ENCODE measurements at places on chromosomes 3 and 15. TPM values are rescaled to one million over a fixed set of nuclear protein-coding genes. Genes with fewer than 3 reads are reported as not detected.

DNA sequence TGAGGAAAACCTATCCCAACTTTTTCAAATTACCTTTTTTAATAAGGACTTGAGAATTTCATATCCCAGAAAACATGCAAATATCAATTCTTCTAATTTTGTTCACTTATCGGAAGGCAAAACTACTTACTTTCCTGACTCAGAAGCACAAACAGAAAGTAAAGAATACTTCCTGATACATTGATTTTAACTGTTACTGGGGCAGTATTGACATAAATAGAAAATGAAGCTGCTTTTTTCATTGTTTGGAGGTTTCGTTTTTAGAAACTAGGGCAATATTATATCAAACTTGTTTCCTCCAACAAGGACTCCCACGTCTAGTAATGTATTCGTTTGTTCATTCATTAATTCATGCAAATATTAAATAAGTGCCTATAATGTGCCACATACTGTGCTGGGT lies 19.1 kb downstream of the PAQR9 start:
- H3K4me1 ChIP-seq = no peaks in the 10 kb centered on the region
- 0 out of 2 replicates have a peak, but pooled peaks cover 8% of the 10 kb centered on the region for H3K27me3 ChIP-seq
- DNase-seq = no peak
- no peak overlapping the region for H3K27ac ChIP-seq
- H3K4me3 ChIP-seq = no peak overlapping the region

GRCh38 chr3:59595830-59596229 lies 546.0 kb upstream of the CFAP20DC start:
- DNase-seq = no peak
- H3K27ac ChIP-seq = no peak overlapping the region
- no peaks in the 10 kb centered on the region for H3K4me1 ChIP-seq
- H3K4me3 ChIP-seq = no peak overlapping the region
- no peaks in the 10 kb centered on the region for H3K36me3 ChIP-seq

DNA sequence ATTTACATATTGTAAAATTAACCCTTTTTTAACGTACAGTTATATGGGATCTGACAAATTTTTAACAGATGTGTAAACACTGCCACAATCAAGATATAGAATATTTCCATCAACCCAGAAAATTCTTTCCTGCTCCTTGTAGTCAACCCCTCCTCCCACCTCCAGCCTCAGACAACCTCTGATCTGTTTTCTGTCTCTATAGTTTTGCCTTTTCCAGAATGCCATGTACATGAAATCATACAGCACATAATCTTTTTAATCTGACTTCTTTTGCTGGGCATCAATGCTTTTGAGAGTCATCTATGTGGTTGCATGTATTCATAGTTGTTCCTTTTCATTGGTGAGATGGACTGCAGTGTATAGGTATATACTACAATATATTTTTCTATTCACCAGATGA lies 153.0 kb downstream of the SMAD6 start:
- no peak overlapping the region for H3K4me3 ChIP-seq
- peaks cover 5% of the 10 kb centered on the region for H3K4me1 ChIP-seq
- H3K27ac ChIP-seq = no peak overlapping the region

GRCh38 chr3:122640437-122640999 lies 40.1 kb upstream of the PARP14 start:
- peaks cover 5% of the 10 kb centered on the region for H3K27me3 ChIP-seq
- DNase-seq = no peak
- H3K4me1 ChIP-seq = no peaks in the 10 kb centered on the region
- H3K36me3 ChIP-seq = no peaks in the 10 kb centered on the region

DNA sequence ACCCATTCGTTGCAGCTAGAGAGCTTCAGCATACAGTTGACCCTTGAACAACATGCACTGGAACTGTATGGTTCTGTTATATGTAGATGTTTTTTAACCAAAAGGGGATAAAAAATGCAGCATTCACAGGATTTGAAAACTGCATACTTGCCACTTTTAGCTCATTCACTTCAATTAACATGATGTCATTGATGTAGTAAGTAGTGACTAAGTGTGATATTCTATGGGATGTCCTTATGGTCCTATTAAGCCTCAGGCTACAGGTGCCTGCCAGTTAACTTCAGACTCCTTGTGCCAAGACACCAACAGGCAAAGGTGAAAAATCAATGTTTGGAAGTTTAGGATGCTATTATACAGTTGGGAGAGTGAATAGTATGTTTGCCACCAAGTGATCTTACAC lies 553.6 kb upstream of the NECTIN3 start:
- no peak overlapping the region for H3K4me3 ChIP-seq
- H3K4me1 ChIP-seq = no peaks in the 10 kb centered on the region
- DNase-seq = no peak
- no peaks in the 10 kb centered on the region for H3K36me3 ChIP-seq
- H3K27me3 ChIP-seq = no peaks in the 10 kb centered on the region

CHRM5 gene
- total RNA-seq = not detected

FGF7 gene
- 31.2 TPM for total RNA-seq

DNA sequence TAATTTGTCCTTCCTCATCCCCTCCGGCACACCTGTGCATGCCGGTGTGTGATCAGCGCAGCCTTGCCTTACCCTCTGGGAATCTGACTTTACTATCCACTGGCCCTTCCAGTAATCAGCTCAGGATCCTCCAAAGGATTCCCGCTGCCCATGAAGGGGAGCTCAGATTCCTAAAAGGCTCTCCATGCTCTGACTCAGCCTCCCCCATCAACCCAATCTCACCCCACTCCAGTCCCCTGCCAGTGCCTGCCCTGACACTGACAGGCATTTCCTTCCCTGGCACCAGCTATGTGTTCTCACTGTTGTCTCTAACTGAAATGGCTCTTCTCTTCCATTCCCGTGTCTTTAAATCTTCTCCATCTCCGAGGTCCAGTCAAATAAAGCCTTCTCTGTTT lies 7.3 kb upstream of the BCL2A1 start:
- H3K36me3 ChIP-seq = no peaks in the 10 kb centered on the region
- no peak overlapping the region for H3K4me3 ChIP-seq
- H3K27ac ChIP-seq = no peak overlapping the region
- H3K4me1 ChIP-seq = no peaks in the 10 kb centered on the region
- no peak for DNase-seq
- H3K27me3 ChIP-seq = no peaks in the 10 kb centered on the region

DNA sequence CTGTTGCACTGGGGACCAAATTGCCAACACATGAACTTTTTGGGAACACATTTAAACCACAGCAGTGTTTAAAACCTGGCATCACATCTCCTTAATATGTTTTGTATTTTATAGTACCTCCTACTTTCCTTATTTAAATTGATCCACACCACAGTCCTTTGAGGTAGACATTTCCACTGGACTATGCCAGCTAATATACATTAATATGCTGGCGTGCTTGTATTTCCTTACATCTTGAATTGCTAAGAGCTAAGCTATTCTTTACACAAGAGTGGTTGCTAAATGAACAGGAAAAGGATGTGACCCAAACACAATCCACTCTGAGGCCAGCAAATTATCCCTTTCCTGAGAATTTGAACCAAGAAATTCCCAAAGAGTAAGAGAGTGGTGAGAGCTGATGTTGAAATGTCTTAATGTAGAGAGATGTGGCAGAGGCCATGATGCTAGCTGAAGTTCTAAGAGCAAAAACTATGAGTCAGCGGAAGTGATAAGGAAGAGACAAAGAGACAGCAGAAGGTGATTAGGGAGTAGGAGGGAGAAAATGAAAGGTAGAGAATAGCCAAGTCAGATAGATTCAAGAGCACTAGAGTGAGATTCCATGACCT lies 131.2 kb downstream of the CD47 start:
- no peak overlapping the region for H3K4me3 ChIP-seq
- no peak overlapping the region for H3K27ac ChIP-seq
- H3K4me1 ChIP-seq = no peaks in the 10 kb centered on the region
- no peak for DNase-seq

LSMEM2 gene
- total RNA-seq = not detected

DNA sequence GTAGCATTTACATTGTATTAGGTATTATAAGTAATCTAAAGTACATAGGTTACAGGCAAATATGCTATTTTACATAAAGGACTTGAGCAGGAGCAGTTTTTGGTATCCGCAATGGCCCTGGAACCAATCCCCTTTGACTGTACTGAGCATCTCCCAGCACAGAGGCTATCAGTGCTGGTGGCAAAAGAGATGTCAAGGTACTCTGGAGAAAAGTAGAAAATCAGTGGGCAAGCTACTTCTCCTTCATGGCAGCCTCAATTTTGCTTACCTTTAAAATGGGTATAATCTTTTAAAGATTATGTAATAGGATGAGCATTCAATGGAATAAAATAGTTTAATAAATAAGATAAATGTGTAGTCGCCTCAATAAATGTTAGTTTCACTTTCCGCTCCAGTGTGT lies 56.7 kb upstream of the LMCD1 start:
- no peak for DNase-seq
- H3K27me3 ChIP-seq = no peaks in the 10 kb centered on the region
- H3K4me1 ChIP-seq = peaks cover 25% of the 10 kb centered on the region

PLCH1 gene
- total RNA-seq = 0.61 TPM

DNA sequence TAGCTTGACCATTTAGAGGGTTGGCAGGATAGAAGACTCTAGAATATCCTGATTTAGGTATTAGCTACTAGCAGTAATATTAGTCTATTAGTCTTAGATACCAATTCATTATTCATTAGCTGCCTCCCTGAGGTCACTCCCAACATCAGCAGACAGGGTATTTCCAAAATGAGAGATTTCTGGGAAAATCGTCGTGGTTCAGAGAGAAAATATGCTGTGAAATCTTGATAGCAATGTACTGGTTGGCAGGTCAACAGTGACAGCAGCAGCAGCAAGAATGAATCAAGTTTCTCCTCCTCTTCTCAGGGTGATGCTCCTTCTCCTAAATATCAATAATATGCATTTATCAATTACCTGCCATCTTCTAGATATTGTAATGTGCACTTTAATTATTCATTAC lies 41.3 kb upstream of the ROBO1 start:
- no peak for DNase-seq
- no peaks in the 10 kb centered on the region for H3K4me1 ChIP-seq
- H3K36me3 ChIP-seq = no peaks in the 10 kb centered on the region
- no peaks in the 10 kb centered on the region for H3K27me3 ChIP-seq

RTP1 gene
- total RNA-seq = not detected

PRSS50 gene
- total RNA-seq = not detected

- H3K27ac ChIP-seq = no peak overlapping the region
- no peaks in the 10 kb centered on the region for H3K36me3 ChIP-seq
- no peaks in the 10 kb centered on the region for H3K4me1 ChIP-seq
- H3K4me3 ChIP-seq = no peak overlapping the region
- no peaks in the 10 kb centered on the region for H3K27me3 ChIP-seq
These were observed 8.2 kb upstream of the MAP4 start for GRCh38 chr3:48024401-48024800.

DNA sequence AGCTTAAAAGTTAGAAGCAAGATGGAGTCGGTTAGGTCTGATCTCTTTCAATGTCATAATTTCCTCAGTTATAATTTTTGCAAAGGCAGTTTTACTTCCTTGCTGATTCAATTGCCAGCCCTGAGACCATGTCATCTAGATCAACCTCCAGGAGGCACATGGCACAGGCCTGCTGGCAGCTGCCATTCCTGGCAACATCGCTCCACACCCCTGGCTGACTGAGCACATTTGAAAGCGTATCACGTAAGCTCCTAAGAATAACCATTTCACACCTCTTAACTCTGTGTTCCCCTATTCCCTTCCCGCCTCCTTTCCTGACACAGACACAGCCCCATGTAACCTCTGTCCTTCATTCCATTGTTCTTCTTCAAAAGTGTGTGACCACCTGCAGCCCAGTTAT lies 313.9 kb upstream of the CTNNB1 start:
- no peaks in the 10 kb centered on the region for H3K36me3 ChIP-seq
- no peak for DNase-seq
- H3K4me3 ChIP-seq = no peak overlapping the region
- peaks cover 7% of the 10 kb centered on the region for H3K4me1 ChIP-seq
- H3K27me3 ChIP-seq = no peaks in the 10 kb centered on the region

CPEB1 gene
- total RNA-seq = 0.04 TPM

TMIE gene
- total RNA-seq = 0.08 TPM

Measured in SJCRH30 (cell line).